ENCODE measurements at places on chromosomes 5 and 9. TPM values are rescaled to one million over a fixed set of nuclear protein-coding genes. Genes with fewer than 3 reads are reported as not detected.

- no peak for DNase-seq
- peaks cover 10% of the 10 kb centered on the region for H3K4me1 ChIP-seq
- H3K27me3 ChIP-seq: no peaks in the 10 kb centered on the region
- no peak overlapping the region for H3K27ac ChIP-seq
- H3K36me3 ChIP-seq: no peaks in the 10 kb centered on the region
Observed at GRCh38 chr5:147693233-147693632, 89.3 kb downstream of the JAKMIP2 start.

DNA sequence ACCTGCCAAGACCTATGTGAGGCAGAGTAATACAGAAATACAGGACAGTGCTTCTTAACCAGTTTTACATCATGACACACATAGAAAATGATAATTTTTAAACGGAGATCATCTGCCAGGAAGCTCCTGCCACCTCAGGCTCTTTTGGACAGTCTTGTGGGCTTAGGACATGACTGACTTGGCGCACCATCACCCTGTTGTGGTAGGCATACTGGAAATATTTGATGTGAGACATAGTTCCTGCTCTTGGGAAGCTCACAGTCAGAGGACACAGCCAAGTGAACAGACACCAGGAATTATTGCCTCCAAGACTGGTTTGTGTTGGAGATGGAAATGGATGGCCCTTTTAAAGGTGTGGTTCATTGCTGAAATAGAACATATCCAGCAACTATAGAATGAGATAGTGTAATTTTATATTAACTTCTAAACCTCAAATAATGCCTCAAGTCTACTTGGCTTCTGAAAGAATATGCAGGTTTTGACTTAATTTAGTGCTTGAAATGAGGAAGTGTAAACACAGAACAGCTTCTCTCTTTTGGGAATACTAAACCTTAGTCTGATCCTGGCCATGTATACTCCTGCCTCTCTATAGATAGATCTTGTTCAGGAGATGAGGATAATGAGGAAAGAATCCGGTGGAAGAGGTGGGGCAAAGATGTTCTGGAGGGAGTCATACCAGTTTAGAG is 19.7 kb downstream of the CPEB4 start:
- no peak overlapping the region for H3K4me3 ChIP-seq
- no peaks in the 10 kb centered on the region for H3K27me3 ChIP-seq
- peaks cover 3% of the 10 kb centered on the region for H3K4me1 ChIP-seq

DNA sequence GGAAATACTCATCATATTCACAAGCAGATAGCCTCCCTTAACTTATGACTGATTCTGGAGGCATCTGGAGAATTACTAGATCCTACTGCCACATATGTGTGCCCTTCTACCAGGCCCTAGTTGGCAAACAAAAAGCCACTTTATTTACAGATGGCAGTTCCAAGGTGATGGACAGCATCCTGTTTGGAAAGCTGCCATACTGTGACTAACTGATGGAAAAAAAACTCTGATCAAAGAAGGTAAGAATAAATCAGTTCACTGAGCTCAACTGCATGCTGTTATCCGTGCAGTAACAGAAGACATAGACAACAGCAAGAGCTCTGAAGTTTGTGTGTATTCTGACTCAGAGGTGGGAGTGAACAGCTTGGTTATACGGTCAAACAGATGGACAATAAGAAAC is 279.8 kb upstream of the POU5F2 start:
- no peaks in the 10 kb centered on the region for H3K4me1 ChIP-seq
- no peaks in the 10 kb centered on the region for H3K27me3 ChIP-seq
- H3K4me3 ChIP-seq: no peak overlapping the region

- H3K4me3 ChIP-seq: no peak overlapping the region
- H3K4me1 ChIP-seq: no peaks in the 10 kb centered on the region
- no peak for DNase-seq
- no peaks in the 10 kb centered on the region for H3K27me3 ChIP-seq
Observed at GRCh38 chr9:125431012-125431305, 169.3 kb downstream of the GAPVD1 start.

AJM1 gene
- polyA plus RNA-seq: 2.6 TPM

CENPK gene
- polyA plus RNA-seq: 5.4 TPM

SRA1 gene
- polyA plus RNA-seq: 35.9 TPM

FGF1 gene
- 5.3 TPM for polyA plus RNA-seq

GRCh38 chr9:133785753-133786370 is 47.7 kb upstream of the SARDH start:
- no peak for DNase-seq
- H3K4me1 ChIP-seq: peaks cover 26% of the 10 kb centered on the region
- H3K36me3 ChIP-seq: no peaks in the 10 kb centered on the region
- no peak overlapping the region for H3K4me3 ChIP-seq
- no peaks in the 10 kb centered on the region for H3K27me3 ChIP-seq

ENHO gene
- 1.5 TPM for polyA plus RNA-seq

PKD2L2 gene
- polyA plus RNA-seq: 0.11 TPM

- no peaks in the 10 kb centered on the region for H3K27me3 ChIP-seq
- no peaks in the 10 kb centered on the region for H3K4me1 ChIP-seq
- no peak overlapping the region for H3K27ac ChIP-seq
- DNase-seq: no peak
- H3K4me3 ChIP-seq: no peak overlapping the region
Observed at GRCh38 chr5:107512029-107512428, 158.7 kb downstream of the EFNA5 start.
